Heart left ventricle (tissue), 16 donors: ENCODE measurements at places on chromosomes 5 and 9.

GRCh38 chr9:70092190-70092589 lies 48.5 kb downstream of the MAMDC2 start:
- no peak for DNase-seq

DNA sequence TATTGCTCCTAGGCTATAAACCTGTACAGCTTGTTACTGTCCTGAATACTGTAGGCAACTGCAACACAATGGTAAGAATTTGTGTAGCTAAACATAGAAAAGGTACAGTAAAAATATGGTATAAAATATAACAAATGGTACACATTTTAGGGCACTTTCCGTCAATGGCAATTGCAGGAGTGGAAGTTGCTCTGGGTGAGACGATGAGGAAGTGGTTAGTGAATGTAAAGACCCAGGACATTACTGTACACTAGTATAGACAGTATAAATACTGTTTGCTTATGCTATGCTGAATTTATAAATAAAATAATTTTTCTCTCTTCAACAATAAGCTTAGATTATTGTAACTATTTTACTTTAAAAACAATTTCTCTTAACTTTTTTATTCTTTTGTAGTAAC lies 15.6 kb upstream of the ADRB2 start:
- no peak for DNase-seq

DNA sequence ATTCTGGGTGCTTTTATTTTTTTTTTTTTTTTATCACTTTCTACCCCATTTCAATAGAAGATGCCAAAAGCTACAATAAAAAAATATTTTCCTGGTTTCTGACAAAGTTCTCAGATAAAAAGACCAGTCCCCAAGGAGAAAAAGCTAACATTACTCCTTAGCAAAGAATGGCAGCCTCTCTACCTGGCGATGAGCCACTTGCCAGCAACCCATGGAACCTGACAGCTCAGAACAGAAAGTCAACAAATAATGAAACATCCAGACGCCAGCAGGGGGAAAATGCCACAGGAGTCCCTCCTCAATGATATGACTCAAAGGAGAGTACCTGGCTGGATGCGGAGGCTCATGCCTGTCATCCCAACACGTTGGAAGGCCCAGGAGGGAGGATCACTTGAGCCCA lies 123.2 kb downstream of the MYO10 start:
- DNase-seq: no peak

- DNase-seq: no peak
These were observed 651.0 kb upstream of the RORB start for GRCh38 chr9:73845954-73846690.

GRCh38 chr5:131974956-131975726 lies 29.7 kb upstream of the MEIKIN start:
- no peak for DNase-seq

DNA sequence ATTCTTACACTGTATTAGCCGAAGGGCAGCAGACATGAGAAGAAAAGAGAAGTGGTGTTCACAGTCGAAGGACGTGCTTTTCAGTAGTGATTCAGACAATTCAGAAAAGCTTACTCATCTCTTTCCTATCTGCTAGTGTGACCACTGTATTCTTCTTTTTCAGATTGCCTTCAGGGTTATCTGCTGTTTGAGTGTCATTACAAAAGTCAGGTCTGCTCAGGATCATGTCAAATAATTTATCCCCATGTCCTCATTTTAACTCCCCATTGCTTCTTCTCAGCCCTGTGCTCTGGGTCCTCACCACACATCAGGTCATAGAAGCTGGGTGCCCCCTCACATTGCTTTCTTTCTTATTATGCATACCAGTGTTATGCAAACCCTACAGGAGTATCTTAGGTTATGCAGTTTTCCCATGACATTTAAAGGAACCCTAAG lies 394.0 kb downstream of the CETN3 start:
- DNase-seq: no peak

- DNase-seq: peak; percentile 78
These were observed 6.7 kb downstream of the NRARP start for GRCh38 chr9:137295238-137295811.

GRCh38 chr5:146006470-146007190 lies 70.3 kb downstream of the SH3RF2 start:
- no peak for DNase-seq

- DNase-seq: no peak
These were observed 585.3 kb upstream of the CCNG1 start for GRCh38 chr5:162852134-162852533.

- DNase-seq: no peak
These were observed 32.1 kb downstream of the MTMR12 start for GRCh38 chr5:32280656-32281081.

DNA sequence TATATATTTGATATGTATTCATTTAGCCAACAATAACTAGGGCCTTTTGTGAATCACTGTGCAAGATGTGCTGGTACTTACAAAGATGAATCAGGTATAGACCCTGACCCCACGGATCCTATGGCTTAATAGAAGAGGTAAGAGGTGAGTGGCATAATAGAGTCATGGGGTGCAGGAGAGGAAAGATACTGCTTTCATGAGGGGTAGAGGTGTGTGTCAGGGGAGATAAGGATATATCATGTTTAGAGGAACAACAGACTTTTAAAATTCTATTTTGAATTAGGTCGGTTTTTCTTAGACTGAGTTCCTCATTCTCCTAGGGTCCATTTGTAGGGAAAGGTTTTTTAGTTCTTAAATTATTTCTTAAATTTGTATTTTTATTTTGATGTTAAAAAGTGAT lies 27.8 kb downstream of the ZCCHC7 start:
- DNase-seq: no peak

DNA sequence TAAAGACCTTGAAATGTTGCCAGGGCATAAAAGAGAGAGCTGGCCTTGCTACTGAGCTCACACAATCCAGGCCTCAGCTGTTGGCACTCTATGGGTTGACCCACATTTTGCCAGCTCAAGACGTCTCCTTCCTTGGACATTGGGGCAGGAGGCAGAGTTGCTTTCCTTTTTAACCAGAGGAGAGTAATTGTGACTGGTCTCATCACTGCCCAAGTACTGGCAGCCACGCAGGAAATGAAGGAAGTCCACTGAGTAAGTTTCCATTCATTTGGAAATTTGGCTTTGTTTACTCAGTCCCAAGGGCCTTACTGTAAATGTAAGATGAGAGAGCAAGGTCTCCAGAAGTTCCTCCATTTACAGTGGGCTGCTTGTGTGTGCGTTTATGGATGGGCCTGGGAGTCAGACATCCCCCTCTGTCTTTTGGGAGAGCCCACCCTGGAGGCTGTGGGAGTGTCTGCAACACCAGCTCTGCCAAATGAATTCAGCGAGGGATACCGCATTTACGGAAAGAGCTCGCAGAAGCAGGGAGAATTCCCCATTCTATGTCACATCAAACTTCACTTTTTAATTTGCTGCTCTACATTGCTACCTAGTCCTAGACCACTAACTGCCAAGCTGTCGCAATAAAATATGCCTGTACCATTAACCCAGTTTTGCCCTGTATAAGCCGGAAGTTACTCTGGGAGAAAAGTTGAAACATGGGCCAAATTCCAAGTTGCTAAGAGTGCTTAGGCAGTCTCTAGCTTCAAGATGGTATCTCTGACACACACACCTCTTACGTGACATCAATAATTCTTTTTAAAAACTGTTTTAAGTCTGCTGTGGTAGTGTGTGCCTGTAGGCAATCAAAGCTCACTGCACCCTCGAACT lies 24.5 kb upstream of the PDZD2 start:
- DNase-seq: peak; percentile 34

DNA sequence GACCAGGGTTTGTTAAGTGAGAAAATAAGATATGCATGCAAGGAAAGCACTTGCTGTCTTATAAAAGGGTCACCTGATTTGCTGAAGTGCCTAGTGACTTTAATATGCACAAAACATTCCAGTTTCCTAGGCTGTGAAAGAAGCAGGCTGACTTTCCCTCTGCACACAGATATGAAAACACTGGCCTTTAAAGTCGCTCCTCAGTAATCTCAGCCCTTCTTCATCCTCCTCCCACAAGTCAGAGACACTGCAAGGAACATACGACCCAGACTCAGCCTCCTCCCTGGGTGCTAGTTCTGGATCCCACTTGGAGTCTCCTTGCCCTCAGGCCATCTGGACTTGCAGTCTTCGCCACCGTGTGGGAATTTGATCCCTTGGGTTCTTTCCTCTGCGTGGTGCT lies 166.1 kb downstream of the CFAP90 start:
- DNase-seq: no peak

DNA sequence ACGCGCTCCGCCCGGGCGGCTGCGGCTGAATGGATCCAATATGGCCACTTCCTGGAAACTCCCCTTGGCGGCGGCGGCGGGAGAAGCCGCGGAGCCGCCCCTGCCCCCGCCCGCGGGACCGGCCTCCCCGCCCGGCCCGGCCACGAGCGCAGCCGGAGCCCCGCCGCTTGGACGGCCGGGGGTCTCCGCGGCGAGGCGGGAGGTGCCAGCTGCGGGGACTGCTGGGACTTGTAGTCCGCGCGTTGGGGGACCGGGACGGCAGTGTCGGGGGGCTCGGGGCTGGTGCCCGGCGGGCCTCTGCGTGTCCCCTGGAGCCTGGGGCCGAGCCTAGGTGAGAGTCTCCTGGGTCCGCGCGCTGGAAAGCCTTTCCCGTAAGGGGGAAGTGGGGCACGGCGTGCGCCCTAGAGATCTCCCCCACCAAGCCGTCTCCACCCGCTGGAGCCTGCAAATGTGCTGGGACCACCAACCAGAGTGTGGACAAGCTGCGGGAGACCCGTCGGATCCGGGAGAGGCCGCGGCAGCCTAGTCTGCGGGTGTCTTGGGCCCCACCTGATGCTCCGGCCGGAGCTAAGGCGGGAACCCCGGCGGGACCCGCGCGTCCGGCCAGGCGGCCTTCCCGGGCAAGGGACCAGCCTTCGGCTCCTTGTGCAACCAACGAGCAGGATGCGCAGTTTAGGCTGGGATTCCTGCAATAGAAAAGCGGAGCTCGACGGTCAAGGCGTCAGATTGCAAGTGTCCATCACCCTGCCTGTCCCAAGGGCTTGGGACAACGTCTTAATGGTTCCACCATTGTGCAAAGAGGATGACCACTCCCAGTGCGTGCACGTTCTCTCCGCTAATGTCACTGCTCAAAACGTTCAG lies at the start of gene SEPTIN8:
Gene SEPTIN8, minus strand, starts transcription at position 31 of the 861 bp plus-strand sequence. CDS start 102 bp downstream, outside the sequence.
- peak; percentile 75 for DNase-seq

DNA sequence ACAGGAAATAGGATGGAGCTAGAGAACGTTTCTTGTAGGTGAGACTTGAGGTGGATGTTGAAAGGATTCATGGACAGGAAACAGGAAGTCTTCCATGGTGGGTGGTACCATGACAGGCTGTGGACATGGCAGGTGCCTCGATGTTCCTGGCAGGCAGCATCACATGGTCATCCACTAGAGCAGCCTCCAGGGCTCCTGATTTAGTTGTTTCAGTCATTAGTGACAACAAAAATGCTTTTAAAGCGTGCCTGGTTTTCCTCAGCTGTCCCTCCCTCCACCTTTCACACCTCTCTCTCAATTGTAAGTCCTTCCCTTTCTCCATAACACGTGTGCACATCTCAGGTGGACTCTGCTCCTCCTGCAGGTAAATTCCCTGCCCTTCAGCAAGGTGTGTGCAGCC lies 25.2 kb upstream of the ASPN start:
- DNase-seq: no peak

DNA sequence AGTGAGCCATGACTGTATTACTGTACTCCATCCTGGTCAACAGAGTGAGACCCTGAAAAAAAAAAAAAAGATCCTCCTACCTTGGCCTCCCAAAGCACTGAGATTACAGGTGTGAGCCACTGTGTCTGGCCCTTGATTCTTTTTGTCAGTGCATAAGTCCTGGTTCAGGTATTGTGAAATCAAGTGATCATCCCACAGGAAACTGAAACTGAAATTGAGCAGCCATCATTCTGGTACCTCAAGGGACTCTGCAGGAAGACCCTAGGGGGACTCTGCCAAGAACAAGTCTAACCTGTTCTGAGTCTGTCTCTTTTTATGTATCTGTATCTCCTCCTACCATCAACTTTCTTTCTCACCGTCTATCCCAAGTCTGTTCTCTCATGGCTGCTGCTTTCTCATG lies 1.9 kb upstream of the DCAF10 start:
- DNase-seq: no peak

DNA sequence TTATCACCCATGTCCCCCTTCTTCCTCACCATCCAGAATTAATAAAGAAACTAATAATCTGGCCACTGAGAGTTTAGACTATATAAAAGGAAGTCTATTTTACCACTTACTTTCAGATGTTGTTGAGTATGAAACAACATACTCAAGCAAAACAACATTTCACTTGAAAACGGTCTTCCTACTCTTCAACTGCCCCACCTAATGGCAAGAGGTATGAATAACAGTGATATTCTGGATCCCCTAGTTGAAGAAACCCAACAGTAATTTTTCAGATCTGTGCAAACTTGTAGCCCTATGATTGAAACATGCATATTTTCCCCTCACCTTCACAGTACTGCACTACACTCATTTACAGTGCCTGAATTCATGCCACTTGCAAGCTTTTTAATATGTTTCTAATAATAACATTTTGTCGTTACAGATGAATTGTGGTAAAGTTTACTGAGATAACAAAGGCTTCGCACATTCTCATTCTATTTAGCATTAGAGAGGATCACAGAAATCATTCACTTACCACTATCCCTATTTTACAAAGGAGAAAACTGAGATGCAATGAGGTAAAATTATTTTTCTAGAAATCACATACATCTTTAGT lies 267.9 kb upstream of the PDE4D start:
- no peak for DNase-seq

- DNase-seq: no peak
These were observed 55.2 kb upstream of the PSD2 start for GRCh38 chr5:139740138-139740991.

- DNase-seq: no peak
These were observed 298.6 kb upstream of the SLC24A2 start for GRCh38 chr9:20087481-20087880.

GRCh38 chr5:142684508-142685041 lies 1.3 kb downstream of the FGF1 start:
- no peak for DNase-seq

DNA sequence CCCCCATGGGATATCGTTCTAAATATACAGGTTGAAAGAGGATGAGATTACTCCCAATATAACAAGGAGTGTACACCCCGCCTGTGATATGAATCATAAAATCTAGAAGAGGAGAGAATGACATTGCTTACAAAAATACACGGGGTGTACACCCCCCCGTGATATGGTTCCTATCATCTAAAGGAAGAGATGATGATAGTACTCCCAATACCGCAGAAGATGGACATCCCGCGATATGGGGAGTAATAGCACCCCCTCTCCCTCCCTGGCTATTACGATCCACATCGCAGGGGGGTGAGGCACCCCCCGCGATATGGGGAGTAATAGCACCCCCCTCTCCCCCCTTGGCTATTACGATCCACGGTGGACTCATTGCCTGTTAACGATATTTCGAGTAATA lies 124.6 kb downstream of the TMEM38B start:
- no peak for DNase-seq

DNA sequence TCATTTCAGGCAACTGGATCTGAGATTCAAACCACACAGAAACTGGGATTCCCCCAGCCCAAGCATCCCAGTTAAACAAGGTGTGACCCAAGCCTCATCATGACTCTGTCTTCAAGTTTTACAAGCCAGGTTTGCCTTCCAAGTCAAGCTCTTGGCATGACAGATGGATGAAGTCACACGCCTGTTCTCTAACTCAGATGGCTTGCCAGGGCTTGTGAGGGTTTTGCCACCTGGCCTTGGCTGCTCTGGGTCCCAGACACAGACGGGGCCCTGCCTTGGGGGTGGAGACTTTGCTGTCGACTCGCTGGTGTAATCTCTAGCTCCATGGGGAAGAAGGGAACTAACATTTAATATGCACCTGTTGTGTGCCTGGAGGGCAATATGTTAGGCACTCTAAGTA lies 95.8 kb upstream of the RARS1 start:
- no peak for DNase-seq

- DNase-seq: no peak
These were observed 32.9 kb downstream of the FGD3 start for GRCh38 chr9:92980085-92980745.

GRCh38 chr5:115329475-115329874 lies 33.0 kb upstream of the CCDC112 start:
- no peak for DNase-seq
